Globus pallidus (tissue), 1 donor: ENCODE measurements at places on chromosomes 11 and 22.

- DNase-seq: no peak
Observed at GRCh38 chr11:82967381-82967780, 65.8 kb downstream of the DDIAS start.

DNA sequence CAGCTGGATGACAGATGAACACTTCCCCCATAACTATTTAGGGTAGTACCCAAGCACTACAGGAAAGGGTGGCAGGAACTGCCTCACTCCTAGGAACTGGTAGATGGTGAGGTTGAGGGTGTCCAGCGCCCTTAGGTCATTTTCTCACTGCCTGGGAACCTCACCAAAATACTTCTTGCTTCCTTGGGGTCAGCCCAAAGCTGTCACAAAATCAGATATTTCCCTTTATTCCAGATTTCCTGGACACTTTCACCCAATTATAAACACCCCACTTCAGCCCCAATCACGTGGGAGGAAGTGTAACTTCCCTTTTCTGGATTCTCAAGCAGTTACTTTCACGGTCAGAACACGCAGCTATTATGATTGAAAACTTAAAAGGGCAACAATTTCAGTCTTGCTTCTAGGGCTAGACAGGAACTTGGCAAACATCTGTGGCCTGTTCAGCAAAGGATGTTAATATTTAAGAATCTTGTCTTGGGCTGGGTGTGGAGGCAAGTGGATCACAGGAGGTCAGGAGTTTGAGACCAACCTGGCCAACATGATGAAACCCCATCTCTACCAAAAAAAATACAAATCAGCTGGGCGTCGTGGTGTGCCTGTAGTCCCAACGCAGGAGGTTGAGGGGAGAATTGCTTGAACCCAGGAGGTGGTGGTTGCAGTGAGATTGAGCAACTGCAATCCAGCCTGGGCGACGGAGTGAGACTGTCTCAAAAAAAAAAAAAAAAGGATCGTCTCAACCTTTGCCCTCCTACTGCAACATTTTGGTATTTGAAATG lies 4.0 kb downstream of the FTH1 start:
- DNase-seq: peak; percentile 60

GRCh38 chr11:78381865-78382264 lies 35.8 kb downstream of the GAB2 start:
- no peak for DNase-seq

DNA sequence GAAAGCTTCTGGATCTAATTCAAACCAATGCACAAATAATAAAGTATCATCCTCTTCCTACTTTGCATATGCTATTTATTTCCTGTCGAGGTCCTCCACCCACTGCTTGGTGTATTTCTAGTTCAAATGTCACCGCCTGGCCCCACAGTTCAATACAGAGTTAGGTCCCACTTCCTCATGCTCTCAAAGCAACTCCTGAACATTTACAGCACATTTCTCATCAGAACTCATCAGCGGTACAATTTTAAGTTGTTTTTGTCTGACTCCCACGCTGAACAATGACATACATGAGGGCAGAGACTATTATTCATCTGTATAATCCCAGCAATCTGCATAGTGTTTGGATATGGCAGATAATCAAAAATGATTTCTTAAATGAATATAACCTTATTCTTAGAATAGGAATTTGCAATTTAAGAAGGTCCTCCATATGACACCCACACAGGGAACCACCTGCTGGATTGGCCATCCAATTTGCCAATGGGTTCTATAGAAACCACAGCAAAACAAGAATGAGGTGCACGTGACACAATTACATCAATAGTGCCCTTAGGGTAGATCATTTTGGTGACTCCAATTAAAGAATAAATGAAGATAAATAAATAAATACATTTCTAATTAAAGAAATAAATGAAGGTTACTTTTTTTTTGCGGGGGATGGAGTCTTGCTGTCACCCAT lies 54.2 kb downstream of the SLC25A17 start:
- DNase-seq: no peak

DNA sequence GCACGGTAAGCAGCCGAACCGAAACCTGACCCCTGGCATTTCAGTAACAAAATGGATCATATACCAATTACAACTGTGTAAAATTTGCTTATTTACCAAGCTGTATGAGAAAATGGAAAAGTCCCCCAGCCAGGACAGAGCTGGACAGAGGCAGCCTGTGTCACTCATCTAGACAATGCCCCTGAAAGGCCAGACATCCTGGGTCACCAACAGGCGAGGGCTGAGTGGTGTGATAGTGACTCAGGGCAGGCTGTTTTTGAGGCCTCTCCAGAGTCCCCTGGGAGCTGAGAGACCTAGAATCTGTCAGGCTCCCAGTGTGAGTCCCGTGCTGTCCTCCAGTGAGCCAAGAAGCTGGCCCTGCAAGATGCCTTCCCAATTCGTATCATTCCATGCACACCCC lies 680.4 kb downstream of the TBC1D22A start:
- no peak for DNase-seq

DNA sequence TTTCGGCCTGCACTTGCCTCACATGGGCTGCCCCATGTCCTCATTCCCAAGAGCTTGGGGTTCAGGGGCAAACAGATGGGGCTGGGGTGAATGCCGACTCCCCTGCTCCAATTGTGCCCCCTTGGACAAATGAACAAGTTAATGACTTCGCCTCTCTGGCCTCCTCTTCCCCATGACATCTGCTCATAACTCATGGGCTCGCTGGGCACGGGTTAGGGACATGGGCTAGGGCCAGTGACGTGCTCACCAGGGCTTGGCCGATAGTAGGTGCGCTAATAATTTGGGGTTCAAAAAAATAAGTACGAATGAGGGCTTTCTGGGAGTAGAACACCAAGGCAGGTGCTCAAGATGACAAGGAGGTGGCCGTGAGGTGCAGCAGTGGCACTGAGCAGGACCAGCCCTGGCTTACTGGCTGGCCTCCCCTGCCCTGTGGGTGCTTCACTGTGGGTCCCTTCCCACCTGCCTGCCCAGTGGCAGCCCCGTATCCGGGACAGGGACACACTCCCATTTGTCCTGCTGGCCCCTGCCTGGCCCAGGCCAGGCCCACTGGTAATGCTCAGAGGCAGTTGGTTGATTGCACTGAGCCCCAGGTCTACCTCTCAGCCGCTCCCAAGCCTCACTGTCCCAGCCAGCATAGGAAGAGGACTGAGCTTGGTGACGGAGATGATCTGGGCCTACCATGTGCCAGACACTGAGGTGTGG lies 12.3 kb downstream of the CBX6 start:
- no peak for DNase-seq

DNA sequence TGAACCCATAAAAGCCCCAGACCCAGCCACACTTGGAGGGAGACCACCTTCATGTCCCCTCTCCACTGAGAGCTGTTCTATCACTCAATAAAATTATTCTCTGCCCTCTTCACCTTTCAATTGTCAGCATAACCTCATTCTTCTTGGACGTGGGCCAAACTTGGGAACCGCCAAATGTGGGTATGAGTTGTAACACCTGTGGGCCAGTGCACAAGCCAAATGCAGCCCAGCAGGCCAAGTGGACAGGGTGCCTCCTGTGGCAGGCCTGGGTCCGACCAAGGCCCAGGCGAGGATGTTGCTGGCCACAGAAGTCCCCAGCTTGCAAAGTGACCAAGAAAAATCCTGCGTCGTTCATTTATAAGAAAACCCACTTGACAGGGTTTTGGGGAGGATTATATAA lies 621.2 kb downstream of the METTL15 start:
- DNase-seq: no peak

GRCh38 chr11:110452720-110453119 lies 23.0 kb downstream of the FDX1 start:
- no peak for DNase-seq

DNA sequence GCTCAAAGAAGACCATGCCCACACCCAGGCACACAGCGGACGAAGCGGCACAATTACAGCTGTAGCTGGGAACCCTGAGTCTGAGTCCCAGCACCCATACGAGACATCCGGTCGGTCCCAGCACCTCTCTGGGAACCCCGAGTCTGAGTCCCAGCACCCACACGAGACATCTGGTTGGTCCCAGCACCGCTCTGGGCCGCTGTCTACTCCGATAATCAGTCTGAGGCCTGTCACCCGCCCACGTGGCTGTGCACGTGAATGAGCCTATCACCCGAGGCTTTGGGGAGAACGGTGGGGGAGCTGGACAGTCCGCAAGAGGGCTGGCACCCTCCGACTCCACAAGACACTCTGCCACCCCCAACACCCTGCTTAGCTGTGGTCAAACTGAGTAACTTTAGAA lies 6.2 kb downstream of the TTLL8 start:
- no peak for DNase-seq

- DNase-seq: peak; percentile 33
Observed at GRCh38 chr11:11416502-11416901, 63.5 kb upstream of the CSNK2A3 start.

GRCh38 chr11:20367313-20367948 lies 3.9 kb downstream of the HTATIP2 start:
- peak; percentile 80 for DNase-seq

DNA sequence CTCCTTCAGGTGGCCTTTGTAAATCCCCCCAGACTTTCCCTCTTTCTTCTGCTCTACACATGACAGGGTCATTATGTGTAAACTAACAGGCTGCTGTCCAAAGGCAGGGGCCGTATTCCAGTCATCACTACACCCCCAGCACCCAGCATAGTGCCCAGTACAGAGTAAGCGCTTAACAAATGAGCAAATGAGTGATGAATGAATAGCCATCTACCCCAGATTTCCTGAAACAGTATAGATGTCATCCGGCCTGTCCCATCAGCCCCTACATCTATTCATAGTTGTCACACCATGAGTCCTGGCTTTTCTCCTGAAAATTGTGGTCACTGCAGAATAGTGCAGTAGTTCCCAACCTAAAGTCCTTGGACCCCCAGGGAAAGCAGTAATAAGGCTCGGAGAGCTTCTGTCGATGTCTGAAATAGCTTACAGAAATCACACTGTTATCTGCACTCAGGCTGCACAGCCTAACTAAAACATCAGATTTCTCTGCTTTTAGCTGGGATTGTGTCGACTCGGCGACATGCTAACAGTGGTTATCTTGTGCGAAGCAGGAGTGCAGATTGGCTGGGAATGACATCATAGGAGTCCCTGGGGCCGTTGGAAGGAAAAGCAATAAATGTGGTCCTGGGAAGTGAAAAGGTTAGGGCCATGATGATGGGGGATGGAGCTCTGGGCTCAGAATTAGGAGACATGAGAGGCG lies 143.8 kb upstream of the NECTIN1 start:
- DNase-seq: no peak

DNA sequence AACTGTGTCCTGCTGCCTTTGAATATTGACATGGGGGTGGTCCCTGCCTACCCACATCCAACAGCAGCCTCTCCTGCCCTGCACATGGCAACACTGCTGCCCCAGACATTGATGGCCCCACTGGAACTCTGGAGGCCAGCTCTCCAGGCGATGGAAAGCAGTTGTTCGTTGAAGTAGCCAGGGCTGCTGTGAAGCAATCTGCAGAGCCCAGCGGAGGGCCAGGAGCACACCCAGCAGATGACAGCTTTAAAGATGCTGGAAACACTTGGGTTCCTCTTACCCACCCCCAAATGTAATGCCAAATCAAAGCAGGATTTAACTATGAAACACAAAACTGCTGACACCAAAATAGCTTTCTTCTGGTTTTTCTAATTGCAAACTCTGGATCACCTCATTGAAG lies 165.6 kb upstream of the NAV2 start:
- no peak for DNase-seq

GRCh38 chr11:102467080-102467708 lies 14.6 kb upstream of the TMEM123 start:
- no peak for DNase-seq
